ENCODE measurements at places on chromosomes 1 and 21.

DNA sequence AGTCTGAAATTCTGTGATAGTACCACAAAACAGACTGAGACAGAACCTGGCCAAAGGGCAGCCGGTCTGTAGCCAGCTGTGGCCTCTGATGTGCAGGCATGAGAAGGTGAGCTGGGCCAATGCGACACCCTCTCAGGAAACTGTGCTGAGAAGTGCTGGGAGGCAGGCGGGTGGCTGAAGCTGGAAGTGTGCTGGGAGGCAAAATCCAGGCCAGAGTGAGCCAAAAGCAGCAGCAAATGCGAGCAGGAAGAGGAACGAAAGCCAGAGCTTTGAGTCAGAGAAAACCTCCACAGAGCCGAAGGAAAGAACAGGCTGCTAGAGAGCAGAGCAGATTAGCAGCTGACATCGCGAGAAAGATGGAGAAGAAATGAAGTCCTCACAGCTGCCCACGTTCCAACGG is 10.2 kb upstream of the ATP13A2 start:
- DNase-seq, result no peak

- no peak for DNase-seq
Observed at GRCh38 chr21:35333831-35334618, 284.9 kb upstream of the RUNX1 start.

GRCh38 chr1:150311762-150312161 is 9.6 kb upstream of the PRPF3 start:
- no peak for DNase-seq

DNA sequence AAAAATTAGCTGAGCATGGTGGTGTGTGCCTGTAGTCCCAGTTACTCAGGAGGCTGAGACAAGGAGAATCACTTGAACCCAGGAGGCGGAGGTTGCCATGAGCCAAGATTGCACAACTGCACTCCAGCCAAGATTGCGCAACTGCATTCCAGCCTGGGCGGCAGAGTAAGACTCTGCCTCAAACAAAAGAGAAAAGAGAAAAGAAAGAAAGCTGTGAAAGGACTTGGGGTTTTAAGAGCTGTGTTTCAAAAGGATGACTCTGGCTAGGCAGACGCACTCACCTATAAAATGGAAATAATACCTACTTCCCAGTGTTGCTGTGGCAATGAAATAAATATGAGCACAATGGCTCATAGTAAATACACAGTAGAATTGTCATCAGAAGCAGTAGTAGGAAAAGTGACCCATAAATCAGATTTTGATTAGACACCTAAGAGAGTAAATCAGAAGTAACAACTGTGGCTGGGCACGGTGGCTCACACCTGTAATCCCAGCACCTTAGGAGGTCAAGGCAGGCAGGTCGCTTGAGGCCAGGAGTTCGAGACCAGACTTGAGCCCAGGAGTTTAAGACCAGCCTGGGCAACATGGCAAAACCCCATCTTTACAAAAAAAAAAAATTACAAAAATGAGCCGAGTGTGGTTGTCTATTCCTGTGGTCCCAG is 45.9 kb upstream of the PUM1 start:
- no peak for DNase-seq

DNA sequence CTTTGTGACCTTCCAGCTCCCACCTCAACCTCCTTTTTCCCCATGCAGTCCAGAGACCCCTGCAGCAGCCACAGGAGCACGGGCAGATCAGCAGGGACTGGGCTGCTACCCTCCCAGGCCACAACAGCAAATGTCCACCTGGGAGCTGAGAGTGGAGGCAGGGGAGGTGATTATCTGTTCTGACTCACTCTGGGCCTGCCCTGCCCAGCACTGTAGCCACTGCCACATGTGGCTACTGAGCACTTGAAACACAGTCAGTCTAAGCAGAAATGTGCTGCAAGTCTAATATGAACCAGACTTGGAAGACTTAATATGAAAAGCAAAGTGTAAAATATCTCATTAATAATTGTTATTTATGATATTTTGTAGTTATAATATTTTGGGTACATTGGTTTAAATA is 148.9 kb upstream of the VANGL1 start:
- DNase-seq, result no peak

- DNase-seq, result no peak
Observed at GRCh38 chr1:67149179-67149770, 14.5 kb upstream of the C1orf141 start.
